ENCODE measurements at places on chromosomes 6 and 20.

DNA sequence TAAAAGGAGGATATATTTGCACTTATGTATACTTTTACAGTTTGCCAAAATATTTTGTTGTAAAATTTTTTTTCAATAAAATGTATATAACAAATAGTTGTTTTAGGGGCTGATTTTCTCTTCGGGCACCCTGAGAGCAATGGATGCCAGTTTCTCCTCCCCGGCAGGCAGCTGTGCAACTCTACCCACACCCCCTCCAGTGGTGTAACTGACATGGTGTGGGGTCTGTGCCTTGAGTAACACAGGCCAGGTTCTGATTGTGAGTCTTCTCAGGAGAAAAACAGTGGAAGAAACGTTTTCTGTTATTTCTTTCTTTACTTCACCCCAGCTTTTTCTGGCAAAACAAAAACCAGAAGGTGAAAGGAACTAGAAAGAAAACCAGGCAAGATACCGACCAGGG lies 6.1 kb downstream of the FOXF2 start:
- no peak for DNase-seq

GRCh38 chr6:41966214-41966920 lies 24.8 kb upstream of the CCND3 start:
- no peak for DNase-seq

GRCh38 chr6:154673919-154674318 lies 59.3 kb upstream of the SCAF8 start:
- DNase-seq = no peak

- DNase-seq = no peak
Measured at GRCh38 chr6:86858970-86859369, 78.4 kb upstream of the HTR1E start.

Data from cortex of kidney (tissue), 1 donor.